Epithelial cell of alveolus of lung (primary cell): ENCODE measurements at places on chromosomes 11 and 22. TPM values are rescaled to one million over a fixed set of nuclear protein-coding genes. Genes with fewer than 3 reads are reported as not detected.

ANO9 gene
- 0.39 TPM in 1 of 2 replicates, not detected in the other for total RNA-seq

GRM5 gene
- 0.08 TPM in 1 of 2 replicates, not detected in the other for total RNA-seq

OLFML1 gene
- 0.39 and 6.1 TPM in 2 replicates for total RNA-seq

DRD4 gene
- total RNA-seq: not detected in 2 replicates

C11orf42 gene
- total RNA-seq: not detected in 2 replicates

FREY1 gene
- 0.65 TPM in 1 of 2 replicates, not detected in the other for total RNA-seq

OR52I1 gene
- total RNA-seq: not detected in 2 replicates

GAB2 gene
- 4.0 and 5.7 TPM in 2 replicates for total RNA-seq

GAS2 gene
- 1.9 and 8.3 TPM in 2 replicates for total RNA-seq

MARK2 gene
- total RNA-seq: 15.4 and 16.0 TPM in 2 replicates

PATE1 gene
- total RNA-seq: not detected in 2 replicates

CFAP300 gene
- total RNA-seq: 5.0 and 16.8 TPM in 2 replicates

PPP2R1B gene
- 25.9 and 33.6 TPM in 2 replicates for total RNA-seq

TBC1D10A gene
- total RNA-seq: 16.3 and 19.9 TPM in 2 replicates

PGR gene
- total RNA-seq: 1.6 and 3.0 TPM in 2 replicates

UBASH3B gene
- total RNA-seq: 12.8 and 22.9 TPM in 2 replicates

PARVG gene
- total RNA-seq: not detected in 2 replicates

WNT7B gene
- total RNA-seq: 0.08 and 6.6 TPM in 2 replicates

TMEM109 gene
- 69.9 and 76.4 TPM in 2 replicates for total RNA-seq

SCN3B gene
- total RNA-seq: 0.13 and 0.16 TPM in 2 replicates

RFPL2 gene
- total RNA-seq: not detected in 2 replicates
